ENCODE measurements at places on chromosomes 11 and 22.

DNA sequence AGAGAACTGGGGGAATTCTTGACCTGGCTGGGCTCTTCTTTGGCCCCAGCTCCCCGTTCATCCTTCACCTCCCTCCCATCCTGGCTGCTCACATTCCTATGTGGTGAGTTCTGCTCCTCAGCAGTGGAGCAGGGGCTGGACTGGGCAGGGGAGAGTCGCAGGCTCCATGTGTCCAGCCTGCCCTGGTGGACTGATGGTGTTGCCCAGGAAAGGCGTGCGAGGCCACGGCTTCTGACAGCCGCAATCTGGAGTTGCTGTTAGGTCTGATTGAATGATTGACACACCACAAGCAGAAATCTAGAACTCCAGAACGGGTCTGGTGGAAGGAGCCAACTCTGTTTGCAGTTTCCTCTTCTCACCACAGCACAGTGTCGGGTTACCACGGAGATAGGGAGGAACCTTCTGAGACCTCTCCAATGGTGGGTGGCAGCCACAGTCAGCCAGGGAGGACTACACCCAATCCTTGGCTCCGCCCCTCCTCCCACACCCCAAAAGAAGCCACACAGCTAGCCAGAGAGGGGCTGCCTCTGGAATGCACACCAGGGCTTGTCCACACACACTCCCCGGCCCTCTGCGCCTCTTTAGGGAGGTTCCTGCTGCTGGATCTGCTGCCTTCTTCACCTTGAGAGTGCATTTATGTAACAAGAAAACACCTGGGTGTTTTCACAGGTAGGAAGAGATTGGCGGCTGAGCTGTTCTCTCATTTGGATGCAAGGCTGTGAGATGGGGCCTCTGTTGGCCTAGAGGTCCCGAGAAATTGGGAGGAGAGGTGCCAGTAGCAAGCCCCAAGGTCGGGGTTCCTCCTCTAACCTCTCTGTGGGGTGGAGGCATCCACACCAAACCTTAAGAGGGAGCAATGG lies 56.4 kb upstream of the CD44 start:
- peak; percentile 85 for DNase-seq

DNA sequence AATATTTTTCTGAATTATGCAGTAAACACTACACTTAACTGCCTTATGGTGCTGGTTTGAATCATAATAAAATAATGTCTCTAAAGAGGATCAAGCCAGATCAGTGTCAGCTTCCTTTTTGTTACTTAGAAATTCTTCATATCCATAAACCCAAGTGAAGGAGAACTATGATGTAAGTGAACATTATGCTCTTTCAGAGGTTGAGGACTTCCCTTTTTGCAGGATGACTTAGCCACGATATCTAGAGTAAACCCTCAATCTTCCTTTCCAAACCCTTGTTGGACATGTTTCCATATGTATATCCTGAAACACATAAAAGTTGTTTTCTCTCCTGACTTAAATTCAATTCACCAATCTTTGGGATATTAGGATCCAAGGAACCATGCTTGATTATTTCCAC lies 19.1 kb downstream of the OR8D1 start:
- DNase-seq: no peak

- no peak for DNase-seq
Measured at GRCh38 chr11:118201966-118202365, 22.8 kb downstream of the JAML start.

GRCh38 chr11:94897330-94897768 lies 76.0 kb downstream of the CWC15 start:
- peak; percentile 9 for DNase-seq

GRCh38 chr11:2447253-2447950 lies 2.6 kb downstream of the KCNQ1 start:
- DNase-seq: no peak

DNA sequence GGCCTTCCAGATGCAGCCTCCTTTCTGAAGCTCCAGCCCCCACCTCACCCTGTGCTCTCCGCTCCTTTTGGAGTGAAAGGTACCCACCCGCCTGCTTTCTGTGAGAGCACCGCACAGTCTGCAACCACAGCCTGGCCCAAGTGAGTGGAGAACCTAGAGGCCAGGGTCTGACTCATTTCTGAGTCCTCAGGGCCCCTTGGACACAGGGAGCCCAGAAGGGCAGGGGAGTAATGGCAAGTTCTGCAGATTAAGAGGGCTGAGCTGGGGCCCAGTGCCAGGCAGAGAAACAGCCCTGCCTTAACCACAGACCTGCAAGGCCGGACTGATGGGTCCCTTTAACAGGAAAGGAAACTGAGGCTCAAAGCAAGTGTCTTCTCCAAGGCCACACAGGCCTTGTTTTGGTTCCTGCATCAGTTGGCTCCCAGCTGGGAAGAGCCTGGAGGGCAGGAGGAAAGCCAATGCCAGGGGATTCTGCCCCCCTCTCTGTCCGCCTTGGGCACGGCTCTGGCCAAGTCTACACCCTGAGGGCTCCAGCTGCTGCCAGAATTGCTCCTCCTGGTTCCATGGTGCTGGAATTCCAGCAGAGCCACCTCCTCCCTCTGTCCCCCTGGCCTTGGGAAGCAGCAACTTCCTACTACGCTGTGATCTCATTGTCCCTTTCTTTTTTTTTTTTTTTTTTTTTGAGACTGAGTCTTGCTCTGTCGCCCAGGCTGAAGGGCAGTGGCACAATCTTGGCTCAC lies 55.1 kb downstream of the CYTH4 start:
- DNase-seq: no peak

GRCh38 chr22:37456346-37456745 lies 29.1 kb upstream of the ELFN2 start:
- DNase-seq: no peak

GRCh38 chr11:13535819-13536218 lies 40.0 kb upstream of the PTH start:
- no peak for DNase-seq

DNA sequence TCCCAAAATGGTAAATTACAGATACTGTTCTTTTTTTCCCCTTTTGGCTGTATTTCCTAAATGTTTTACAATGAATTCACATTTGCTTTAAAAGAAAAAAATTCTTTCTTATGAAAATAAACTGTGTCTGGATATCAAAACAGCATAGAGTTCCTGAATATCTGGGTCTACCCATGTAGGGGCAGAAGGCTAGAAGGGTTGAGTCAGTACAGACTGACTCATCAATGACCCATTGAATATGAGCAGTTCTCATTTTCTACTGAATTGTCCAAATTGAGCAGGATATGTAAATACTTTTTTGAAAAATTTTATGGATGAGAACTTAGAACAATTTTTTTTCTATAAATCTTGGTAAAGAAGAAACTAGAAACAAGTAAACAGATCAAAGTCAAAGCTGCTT lies 16.3 kb upstream of the C11orf87 start:
- no peak for DNase-seq

GRCh38 chr11:42175203-42175602 lies 715.8 kb upstream of the LRRC4C start:
- no peak for DNase-seq

DNA sequence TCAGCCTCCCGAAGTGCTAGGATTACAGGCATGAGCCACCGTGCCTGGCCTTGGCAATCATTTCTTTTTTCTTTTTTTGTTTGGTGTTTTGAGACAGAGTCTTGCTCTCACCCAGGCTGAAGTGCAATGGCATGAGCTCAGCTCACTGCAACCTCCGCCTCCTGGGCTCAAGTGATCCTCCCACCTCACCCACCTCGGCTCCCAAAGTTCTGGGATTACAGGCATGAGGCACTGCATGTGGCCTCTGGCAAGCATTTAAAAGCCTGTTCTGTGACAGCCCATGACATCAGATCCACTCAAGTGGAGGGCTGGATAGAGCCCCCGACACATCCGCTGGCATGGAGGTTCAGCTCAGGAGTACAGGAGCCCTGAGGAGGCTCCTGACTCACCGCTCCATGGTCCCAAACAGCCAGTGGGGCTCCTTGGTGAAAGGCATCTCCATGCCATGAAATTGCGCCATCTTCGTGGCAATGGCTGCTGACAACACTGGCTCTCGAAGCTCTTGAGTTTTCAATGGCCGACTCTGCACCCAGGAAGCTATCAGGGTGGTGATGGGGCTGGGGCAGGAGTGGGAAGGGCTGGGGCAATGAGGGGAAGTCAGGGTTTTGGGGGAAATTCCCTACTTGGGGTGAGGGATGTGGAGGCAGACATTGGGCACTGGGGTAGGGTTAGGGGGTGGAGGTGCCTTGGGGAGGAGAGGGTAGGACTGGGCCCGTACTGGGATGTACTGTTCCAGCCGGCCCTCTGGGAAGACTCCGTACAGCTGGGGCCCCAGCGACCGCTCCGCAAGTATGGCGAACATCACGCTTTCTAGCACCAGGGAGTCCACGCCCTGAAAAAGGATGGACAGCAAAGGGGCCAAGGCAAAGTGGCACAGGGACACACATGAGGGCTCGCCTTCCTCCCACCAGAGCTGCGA lies 1.4 kb downstream of the CHKB start:
- DNase-seq: no peak

- DNase-seq: no peak
Measured at GRCh38 chr22:50015451-50016307, 3.1 kb upstream of the IL17REL start.

DNA sequence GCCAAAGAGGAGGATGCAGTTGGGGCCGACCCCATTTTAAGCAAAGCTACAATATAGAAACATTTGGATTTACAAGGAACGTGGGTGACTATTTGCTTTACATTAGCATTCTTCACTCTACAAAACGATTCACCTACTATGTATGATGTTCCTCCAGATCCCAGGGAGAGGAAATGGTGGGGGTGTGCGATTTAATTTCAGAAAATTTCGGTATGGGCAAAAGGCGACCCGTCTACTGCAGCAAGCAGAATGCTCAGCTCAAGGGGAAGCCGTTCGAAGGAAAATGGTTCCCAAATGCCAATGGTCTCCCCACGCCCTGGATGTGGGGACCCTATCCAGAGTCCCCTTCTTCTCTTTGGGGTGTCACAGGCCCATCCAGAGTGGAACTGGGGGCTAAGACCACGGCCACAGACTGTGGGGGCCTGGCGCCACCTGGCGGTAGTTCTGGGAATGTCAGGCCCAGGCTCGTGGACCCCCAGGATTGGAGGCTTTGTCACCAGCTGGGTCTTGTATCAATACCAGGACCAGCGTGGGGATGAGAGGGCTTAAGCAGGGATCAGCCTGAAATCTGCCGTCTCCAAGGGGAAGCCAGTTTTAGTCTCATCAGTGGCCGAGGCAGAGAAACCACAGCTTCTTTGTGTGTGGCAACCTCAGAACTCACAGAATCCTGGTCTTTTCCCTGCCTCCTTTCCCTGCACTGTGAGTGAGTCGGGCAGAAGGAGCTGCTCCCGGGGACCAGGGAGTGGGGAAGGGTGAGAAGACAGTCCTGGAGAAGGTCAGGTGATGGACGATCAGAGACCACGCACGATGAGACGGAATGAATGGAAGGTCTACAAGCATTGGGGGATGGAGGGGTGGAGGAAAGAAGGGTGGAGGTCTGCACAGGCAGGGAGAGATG lies 8.4 kb downstream of the LRRC10B start:
- DNase-seq: peak; percentile 57

- no peak for DNase-seq
Measured at GRCh38 chr11:131693756-131694155, 323.3 kb downstream of the NTM start.

- DNase-seq: no peak
Measured at GRCh38 chr11:59189986-59190385, 18.1 kb downstream of the DTX4 start.

DNA sequence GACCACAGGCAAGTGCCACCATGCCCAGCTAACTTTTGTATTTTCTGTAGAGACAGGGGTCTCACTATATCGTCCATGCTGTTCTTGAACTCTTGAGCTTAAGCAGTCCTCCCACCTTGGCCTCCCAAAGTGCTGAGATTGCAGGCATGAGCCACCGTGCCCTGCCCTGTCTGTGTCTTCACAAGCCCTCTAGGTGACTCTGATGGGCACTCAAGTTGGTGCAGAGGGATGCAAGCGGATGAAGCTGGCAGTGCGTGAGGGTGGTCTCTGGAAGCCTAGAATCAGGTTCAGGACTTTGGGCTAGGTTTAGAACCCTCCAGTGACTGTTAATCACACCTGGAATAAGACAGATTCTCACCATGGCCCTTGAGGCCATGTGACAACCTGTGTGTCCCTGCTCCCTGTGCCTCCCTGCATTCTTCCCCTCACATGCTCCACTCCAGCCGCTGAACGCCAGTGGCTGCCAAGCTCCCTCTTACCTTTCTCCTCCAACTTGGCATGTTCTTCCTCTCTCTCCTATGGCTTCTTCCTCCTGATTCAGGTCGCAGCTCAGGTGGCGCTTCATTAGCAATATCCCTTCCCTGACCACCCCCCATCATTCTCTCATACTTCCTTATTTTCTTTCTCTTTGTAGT lies 242.3 kb upstream of the TBCEL start:
- DNase-seq: no peak

- no peak for DNase-seq
Measured at GRCh38 chr22:36335621-36336020, 52.1 kb downstream of the MYH9 start.

DNA sequence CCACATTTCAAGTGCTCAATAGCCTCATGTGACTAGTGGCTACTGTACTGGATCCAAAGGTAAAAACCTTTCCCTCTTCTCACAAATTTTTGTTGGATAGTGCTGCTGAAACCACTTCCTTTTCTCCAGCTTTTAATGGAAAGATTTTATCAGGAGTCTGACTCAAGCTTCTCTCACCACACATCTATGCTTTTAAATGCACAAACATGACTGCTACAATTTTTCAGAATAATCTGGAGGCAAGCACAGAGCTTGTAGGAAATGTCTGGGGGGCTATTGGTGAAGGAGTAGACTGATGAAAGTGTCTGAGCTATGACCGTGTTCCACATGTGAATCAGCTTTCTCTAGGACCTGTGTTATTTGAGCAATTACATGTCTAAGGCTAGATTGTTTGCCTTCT lies 101.1 kb upstream of the FAT3 start:
- DNase-seq: no peak

- no peak for DNase-seq
Measured at GRCh38 chr11:106989078-106989455, 29.2 kb downstream of the GUCY1A2 start.

DNA sequence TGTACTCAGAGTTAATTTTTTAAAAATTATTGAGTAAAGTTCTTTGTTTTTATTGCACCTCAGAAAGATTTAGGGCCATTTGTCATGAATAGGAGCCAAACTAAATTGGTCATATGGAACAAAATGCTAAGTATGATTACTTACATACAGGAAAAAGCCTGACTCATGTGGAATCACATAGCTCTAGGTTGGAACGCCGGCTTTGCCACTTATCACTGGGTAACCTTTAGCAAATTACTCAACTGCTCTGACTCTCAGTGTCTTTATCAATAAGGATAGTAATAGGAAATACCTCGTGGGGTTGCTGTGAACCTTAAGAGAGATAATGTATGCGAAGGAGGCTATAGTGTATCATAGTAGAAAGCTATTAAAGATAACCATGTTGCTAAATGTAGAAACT lies 638.5 kb downstream of the NELL1 start:
- DNase-seq: no peak

DNA sequence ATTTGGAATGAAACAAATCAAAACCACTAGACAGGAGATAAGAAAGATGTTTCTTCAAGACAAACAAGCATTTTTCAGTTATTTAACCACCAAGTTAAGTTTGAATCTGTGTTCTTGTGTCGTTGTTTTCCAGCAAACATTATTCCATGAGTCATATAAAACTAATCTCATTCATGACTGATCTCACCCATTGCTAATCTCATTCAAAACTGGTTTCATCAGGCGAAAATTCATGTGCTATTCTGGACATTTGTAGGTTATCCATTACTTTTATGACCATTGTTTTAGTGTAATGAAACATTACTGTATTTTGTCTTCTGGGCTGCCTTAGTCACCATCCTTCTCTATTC lies 221.8 kb downstream of the DDX10 start:
- no peak for DNase-seq

GRCh38 chr22:35838855-35839576 lies 121.3 kb downstream of the APOL5 start:
- no peak for DNase-seq
